ENCODE measurements at places on chromosomes 16 and 17. TPM values are rescaled to one million over a fixed set of nuclear protein-coding genes. Genes with fewer than 3 reads are reported as not detected.

Gene RHBDL1
- 0.40 TPM for total RNA-seq

Gene KRTAP9-4
- total RNA-seq, result not detected

GRCh38 chr17:8753976-8754440, 4.3 kb downstream of the SPDYE4 start:
- H3K4me1 ChIP-seq, result no peaks in the 10 kb centered on the region
- DNase-seq, result no peak
- H3K27me3 ChIP-seq, result peaks cover 15% of the 10 kb centered on the region
- no peak overlapping the region for H3K27ac ChIP-seq

DNA sequence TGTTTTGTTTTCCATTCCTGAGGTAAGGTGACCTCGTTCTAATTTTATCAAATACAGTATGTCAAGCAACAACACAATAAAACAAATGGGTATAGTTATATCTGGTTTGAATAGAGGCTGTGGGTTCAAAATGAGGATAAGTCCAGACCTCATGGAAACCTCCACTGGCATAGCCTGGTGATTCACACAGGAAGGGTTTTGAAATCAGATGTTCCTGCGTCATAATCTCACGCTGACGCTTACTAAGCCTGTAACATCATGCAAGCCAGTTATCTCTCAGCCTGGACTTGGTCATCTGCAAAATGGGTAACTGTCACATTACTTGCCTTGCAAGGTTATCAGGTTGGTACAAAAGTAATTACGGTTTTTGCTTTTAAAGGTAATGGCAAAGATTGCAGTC, 1056.3 kb upstream of the EEF2KMT start:
- H3K27ac ChIP-seq, result no peak overlapping the region
- no peaks in the 10 kb centered on the region for H3K4me1 ChIP-seq
- DNase-seq, result no peak
- H3K27me3 ChIP-seq, result no peaks in the 10 kb centered on the region
- H3K4me3 ChIP-seq, result no peak overlapping the region

DNA sequence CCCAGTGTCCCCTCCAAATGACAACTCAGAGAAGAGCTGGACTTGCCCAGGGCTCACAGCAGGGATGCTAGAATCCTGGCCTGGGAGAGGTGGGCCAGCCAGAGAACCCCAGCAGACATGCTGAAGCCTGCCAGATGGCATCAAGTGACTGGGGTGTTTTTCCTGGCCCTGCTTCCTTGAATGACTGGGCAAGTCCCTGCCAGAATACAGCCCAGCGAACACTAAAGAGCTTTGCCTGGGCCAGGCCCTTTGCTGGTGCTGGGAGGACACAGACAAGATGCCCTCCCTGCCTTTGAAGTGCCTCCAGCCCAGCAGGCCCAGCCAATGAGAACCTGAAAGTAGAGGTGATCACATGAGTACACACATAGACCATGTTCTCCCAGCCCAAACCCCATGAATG, 11.5 kb downstream of the ZNF319 start:
- H3K27me3 ChIP-seq, result no peaks in the 10 kb centered on the region
- no peaks in the 10 kb centered on the region for H3K36me3 ChIP-seq
- H3K4me1 ChIP-seq, result peaks cover 7% of the 10 kb centered on the region
- no peak for DNase-seq
- H3K27ac ChIP-seq, result no peak overlapping the region

DNA sequence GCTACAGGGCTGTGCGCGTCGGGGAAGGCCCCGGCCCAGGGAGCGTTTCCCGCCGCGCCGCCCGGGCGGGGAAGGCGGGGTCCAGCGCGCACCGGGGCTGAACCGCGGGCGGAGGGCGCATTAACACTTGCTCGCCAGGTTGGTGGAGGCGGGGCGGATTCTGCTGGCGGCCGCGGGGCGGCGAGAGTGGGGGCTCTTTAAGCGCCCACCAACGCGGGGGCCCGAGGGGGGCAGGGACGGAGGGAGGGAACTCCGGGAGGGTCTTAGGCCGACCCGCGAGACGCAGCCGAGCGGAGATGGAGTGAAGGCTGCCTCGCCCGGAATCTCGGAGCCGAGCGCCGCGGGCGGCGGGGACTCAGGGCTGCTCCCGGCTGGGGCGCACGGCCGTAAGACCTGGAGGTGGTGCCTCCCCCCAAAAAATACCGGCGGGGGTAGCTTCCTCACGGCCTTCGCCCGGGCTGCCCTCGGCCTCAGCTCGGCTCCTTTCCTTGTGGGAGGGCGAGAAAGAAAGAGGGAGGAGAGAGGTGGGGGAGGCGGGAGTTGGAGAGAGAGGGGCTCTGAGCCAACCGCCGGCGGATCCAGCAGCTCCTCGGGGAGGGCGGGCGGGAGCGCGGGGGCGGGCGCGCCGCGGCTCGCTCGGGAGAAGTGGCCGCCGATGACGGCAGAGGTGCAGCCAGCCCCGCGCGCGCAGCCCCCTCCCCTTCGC, 415 bp upstream of the FOXF1 start:
- peaks cover 32% of the 10 kb centered on the region for H3K4me1 ChIP-seq
- H3K36me3 ChIP-seq, result no peaks in the 10 kb centered on the region
- DNase-seq, result no peak
- H3K27me3 ChIP-seq, result peaks cover 60% of the 10 kb centered on the region
- no peak overlapping the region for H3K27ac ChIP-seq
- H3K4me3 ChIP-seq, result no peak overlapping the region
